ENCODE measurements at places on chromosomes 4 and X.

- no peak for DNase-seq
Observed at GRCh38 chr4:181219783-181220416, 1023.3 kb upstream of the TENM3 start.

- DNase-seq: no peak
Observed at GRCh38 chr4:71857713-71858451, 74.0 kb upstream of the GC start.

GRCh38 chr4:41510179-41510578 lies 27.8 kb upstream of the LIMCH1 start:
- DNase-seq: no peak

GRCh38 chr4:112031712-112032328 lies 113.4 kb upstream of the FAM241A start:
- peak; percentile 74 for DNase-seq

DNA sequence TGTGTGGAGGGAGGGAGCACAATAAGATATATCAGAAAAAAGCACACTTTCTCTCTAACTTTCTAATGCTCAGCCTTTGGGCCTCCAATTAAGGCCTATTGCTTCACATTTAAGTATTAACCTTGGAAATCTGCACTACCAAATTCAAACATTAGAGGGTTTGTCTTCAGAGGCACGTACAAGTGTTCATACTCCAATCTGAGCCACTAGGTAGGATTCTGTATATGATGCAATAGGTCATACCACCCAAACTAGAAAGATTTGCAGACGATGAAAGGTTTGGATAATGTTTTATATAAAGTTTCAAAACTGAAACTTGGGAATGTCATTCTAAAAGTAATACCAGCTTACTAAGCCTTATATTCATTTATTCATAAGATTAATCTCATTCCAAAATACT lies 106.4 kb downstream of the MID1 start:
- DNase-seq: no peak

GRCh38 chrX:152220606-152221005 lies 82.2 kb upstream of the MAGEA10 start:
- no peak for DNase-seq

- DNase-seq: no peak
Observed at GRCh38 chr4:86521373-86521969, 72.6 kb upstream of the PTPN13 start.

DNA sequence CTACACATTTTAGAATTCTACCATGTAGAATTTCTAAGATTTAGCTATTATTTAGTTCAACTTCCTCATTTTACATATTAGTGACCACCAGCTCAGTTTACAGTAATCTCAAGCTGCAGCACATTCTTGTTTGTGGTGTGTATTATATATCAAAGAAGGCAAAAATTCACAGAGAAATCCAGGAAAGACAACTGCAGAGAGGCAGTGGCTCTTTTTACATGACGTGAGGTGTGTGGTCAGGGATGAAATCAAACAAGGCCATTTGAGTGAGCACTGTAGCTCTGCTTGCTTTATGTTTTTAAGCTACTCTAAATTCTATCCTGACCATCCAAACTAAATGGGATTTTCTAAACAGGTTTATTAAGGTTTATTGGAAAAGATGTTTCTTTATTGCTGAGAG lies 71.1 kb downstream of the COL25A1 start:
- no peak for DNase-seq

DNA sequence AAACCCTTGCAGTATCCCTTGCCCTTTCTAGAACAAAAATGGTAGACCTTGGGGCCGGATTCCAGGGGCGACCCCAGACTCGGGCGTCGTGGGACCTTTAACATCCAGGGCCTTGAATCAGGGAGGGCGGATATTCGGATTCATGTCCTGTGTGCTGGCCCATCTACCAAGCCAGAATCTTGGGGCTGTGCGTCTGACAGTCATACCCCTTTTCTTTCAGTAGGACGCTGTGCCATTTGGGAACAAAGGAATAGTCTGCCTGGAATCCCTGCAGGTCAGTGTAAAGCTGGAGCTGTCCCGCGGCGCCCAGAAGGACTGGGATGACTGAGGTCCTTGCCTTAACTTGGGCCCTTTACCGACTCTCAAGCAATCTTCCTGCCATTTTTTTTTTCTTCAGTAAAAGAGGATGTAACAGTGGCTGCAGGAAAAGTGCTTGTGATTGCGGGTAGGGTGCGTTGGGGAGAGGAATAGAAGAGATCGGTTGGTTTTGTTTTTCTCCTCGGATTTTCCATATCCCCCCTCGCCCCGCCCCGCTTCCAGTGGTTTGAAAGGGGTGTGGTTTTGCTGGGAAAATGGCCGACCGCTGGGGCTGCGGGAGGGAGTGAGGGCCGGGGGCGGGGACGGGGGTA lies 518 bp downstream of the ARMCX1 start:
- no peak for DNase-seq

DNA sequence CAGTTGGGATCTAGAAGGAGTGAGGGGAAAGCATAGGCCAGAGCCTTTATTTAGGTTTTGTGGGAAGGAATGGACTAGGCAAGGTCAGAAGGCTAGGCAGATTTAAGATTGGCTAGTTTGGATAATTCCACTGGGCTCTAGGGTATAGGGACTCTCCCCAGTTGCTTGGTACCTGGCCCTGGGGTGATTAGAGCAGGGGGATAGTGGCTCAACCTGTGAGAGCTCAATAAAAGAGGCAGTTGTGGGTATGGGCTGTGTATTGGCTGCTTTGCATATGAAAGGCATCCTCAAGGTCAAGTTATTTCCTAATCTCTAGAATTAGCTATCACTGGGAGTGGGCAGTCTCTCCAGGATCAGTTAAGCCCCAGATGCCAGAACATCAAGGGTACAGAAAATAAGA lies 61.3 kb downstream of the ZNF81 start:
- no peak for DNase-seq

GRCh38 chr4:163166041-163166579 lies 580 bp downstream of the NAF1 start:
- DNase-seq: peak; percentile 33

DNA sequence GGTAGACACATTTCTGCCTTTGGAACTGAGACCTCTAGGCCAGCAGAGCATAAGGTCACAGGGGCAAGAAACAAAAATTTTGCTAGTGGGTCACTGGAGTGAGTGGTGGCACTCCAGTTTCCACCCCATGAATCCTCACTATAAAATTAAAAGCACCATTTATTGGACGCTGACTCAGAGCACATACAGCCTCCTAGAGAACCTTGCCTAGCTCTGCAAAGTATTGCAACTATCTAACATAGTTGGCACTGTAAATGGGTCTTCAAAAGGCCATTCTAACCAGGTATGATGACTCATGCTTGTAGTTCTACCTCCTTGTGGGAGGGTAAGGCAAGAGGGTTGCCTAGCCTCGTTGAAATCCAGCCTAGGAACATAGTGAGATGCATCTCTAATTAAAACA lies 25.1 kb downstream of the RRAGB start:
- DNase-seq: peak; percentile 4

GRCh38 chr4:123787512-123788080 lies 391.0 kb downstream of the SPRY1 start:
- no peak for DNase-seq

GRCh38 chr4:7135389-7135746 lies 57.0 kb upstream of the SORCS2 start:
- no peak for DNase-seq

DNA sequence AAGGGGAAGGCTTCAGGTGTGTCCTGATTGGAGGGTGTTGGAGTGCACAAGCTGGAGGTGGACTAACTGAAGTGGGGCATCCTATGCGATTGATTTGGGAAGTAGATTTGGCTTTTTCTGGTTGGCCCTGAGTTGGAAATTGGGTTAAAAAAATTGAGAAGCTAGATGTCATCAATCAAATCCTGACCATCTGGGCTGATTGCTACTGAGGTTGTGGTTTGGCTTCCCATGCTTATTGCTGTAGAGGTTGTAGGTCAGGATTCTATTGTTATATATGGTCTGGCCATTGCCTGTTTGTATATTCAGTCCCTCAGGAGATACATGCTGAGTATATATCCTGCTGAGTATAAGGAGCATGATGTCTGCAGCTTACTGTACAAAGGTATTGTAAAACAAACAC lies 7.7 kb upstream of the ZNF81 start:
- DNase-seq: no peak

DNA sequence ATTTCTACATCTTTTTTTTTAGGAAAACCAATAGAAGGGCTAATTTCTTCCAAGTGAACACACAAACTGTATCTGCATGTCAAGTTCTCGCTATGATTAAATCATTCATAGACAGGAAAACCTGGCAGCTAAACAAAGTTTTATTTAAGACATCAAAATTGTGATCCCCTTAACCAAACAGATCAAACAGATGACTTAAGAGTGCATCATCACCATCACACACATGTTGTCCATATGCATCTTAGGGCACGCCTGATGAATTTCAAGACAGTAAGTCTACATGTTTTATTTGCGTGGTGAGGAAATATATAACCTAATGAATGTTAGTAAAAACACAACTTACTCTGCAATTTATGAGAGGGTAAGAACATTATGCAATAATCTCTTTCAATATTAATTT lies 317.0 kb upstream of the ANXA10 start:
- no peak for DNase-seq

- DNase-seq: no peak
Observed at GRCh38 chr4:95831166-95831565, 8.7 kb upstream of the PDHA2 start.

DNA sequence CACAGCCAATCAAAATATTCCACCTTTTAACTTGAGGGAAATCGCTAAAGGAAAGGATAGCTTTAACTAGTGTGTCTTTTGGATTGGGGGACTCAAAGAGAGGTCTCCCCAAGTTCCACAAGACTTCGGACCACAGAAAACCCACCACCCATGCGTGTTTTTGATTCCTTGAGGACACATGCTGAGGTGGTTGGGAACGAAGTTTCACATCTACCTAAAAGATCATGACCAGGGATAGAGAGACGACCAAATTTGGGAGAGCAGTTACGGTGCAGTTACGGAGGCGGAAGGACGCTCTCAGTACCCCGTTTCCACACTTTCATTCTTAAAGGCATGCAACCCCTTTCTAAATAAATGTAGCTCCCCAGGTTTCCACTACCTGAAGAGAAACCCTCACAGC lies 1.1 kb downstream of the PCYT1B start:
- no peak for DNase-seq

DNA sequence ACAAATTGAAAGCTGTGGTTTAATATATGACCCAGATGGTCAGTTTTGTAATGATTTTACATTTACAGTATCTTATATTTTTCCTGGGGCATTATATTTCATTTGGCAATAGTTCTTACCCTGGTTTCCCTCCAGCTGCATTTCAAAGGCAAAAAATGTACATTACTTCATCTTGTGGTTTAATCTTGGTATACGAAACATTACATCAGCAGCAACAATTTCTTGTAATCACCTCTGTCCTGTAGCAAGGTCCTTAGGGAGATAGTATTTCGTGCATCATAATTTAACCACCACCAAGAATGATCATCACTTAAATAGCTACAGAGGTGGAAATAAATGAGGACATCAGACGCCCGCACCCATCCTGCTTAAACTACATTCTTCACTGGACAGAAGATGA lies 48.8 kb downstream of the HS6ST2 start:
- no peak for DNase-seq

DNA sequence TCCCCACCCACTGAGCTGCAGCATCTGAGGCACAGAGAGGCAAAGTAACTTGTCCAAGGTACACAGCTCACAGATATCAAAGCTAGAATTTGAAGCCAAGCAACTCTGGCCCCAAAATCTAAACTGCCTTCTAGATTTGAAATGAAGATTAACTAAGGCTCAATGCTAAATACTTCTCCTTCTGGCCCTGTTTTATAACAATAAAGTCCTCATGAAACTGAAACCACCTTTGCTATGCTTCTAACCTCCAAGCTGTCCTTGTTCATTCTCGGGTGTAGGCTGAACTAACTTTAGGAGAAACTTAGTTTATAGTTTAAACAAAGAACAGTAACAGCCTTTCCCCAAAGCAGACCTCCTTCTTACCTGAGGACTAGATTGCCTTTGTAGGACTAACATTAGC lies 93.6 kb downstream of the DCTD start:
- no peak for DNase-seq

- no peak for DNase-seq
Observed at GRCh38 chr4:156638334-156638733, 333.3 kb downstream of the PDGFC start.

DNA sequence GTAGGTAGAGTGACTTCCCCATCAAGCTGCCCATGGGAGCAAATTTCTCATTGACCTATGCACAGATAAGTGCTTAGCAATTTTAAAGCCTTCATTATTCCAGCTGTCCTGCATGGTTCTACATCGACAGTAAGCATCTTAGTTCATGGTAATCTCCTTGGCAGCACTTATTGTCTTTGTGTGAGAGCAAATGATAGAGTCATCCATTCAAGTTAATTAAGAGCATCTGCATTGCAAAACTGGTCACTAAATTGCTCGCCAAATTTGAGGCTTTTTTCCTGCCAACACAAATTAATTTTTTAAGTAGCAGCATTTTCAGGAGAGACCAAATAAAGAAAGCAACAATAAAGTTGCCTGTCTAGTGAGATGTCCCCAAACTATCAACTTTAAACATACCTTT lies 76.7 kb downstream of the SH3BGRL start:
- DNase-seq: no peak

GRCh38 chr4:154612472-154613414 lies at the start of gene FGG:
Gene FGG, minus strand, starts transcription at chr4:154612656. Its CDS starts 47 bp downstream, at chr4:154612609.
- no peak for DNase-seq

DNA sequence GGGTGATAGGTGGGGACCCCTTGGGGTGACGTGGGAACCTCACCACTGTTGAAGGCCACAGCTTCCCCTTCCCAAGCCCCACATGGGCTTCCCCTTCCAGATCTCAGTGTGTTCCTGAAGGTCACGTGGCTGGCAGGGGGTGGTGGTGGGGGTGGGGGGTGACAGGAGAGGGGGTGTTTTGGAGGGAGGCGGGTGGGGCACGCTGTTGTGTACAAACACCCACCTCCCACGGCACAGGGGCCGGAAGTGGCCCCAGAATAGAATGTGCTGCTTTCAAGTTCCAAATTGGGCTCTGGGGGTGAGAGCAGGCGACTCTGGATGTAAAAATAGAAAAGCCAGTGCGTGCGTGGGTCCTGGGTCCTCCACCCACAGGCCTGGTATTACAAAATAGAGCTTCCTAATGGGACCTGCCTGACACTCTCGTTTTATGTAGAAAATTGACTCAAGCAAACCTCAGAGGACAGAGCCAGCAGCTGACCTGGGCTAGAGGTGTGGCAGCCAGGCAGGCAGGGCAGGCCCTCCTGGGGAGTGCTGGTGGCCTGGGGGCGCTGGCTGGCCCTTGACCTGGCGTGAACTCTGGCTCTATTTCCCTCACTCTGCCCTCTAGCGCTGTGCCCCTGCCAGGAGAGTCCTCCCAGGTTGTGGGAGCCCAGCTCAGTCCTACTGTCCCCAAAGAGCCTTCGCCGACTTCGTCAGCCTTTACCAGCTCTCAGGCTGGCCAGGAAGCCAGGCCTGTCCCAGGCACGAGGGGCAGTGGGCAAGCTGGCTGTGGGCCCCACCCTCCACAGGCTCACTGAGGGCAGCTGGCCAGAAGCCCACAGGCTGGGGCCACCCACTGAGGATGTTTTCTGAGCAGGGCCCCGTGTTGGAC lies 5.4 kb upstream of the SH3BP2 start:
- no peak for DNase-seq

DNA sequence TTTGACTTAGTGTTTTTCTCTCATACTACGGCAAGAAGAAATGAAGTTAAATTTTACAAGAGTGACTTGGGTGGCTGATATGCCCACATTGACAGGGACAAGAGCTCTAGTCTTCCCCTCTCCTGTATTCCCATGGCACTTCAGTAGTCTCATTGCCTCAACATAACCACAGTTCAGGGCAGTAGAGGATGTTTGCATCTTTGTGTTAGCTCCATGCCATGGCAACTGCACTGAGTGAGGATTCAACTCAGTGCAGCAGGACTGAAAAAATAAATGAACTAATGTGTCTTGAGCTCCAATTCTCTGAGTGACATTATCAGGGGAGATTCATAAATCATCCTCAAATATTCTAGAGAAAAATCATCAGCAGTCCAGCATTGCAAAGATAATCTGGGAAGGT lies 78.8 kb downstream of the TET2 start:
- no peak for DNase-seq
